ENCODE measurements at places on chromosomes 11 and 22.
A peak's percentile ranks its signal among the peaks of the same experiment; 100 is the strongest.

DNA sequence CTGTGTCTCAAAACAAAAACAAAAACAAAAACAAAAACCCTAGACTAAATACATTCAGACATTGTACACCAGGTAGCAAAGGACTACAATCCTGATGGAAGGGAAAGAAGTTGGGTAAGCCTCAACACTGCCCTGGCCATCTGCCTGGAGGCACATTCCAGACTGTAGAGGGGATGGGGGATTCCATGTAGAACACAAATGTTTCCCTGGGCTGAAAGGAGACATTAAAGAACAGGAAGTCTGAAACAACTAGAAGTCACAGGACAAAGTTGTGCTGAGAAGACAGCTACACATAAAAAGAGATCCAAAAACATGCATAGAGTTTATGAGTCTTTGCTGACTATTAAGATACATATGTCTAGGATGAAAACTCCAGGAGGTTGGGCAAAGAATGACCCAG lies 83.9 kb downstream of the RRAS2 start:
- no peak for DNase-seq

DNA sequence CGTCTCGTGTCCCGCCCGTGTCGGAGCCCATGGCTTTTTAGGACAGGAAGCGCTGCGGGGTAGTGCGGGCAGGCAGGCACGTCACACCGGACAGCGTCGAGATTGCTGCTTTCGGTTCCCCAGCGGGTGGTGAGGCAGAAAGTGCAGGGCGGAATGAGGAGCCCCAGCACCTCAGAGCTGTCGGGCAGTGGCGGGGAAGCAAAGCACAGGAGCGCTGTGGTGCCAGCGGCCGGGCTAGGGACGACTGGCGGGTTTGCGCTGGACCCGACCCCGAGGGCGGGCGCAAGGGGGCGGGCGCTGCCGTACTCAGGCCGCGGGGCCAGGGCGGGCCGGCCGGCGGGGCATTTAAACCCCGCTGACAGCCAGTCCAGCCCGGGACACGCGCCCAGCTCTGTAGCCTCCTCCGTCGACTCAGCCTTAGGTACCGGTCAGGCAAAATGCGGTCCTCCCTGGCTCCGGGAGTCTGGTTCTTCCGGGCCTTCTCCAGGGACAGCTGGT lies at the start of gene SLC37A2:
Gene SLC37A2, plus strand, starts transcription at position 375 of the 498 bp plus-strand sequence. Its CDS starts 63 bp downstream, at position 438.
- peak; percentile 67 for DNase-seq

GRCh38 chr22:17672417-17672991 lies 33.9 kb downstream of the BCL2L13 start:
- no peak for DNase-seq

DNA sequence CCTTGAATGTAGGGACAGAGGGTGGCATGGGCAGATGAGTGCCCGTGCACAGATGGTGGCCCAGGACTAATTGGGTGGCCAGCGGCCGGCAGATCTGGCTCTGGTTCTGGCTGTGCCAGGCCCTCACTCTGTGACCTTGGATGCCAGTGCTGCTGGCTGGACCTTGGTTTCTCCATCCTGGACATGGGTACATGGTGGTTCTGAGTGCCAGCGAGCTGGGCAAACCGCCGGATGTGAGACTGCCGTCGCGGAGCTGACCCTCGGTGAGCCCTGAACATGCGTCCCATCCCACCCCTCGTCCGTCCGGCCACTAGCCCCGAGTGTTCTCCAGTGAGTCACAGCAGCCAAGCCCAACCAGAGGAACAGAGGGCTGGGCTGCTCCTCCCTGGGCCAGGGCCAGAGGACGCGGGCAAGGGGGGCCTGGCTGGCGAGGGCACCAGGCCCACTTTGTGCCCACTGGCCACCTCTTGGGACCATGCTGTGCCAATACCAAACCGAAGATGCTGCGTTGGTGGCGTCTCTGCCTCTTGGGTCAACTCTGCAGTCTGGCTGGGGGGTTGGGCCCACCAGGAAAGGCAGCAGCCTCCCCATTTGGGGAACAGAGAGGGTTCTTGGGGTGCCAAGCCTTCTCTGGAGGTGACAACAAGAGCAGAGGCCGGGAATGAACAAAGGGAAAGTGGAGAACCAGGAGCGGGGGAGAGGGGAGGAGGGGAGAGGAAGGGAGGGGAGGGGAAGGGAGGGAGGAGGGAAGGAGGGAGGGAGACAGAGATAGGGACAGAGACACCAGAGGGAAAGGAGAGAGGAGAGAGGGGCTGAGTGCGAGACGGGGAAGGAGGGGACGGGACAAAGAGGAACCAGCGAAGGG lies 10.7 kb downstream of the LSP1 start:
- DNase-seq: peak; percentile 51

- no peak for DNase-seq
These were observed 47.5 kb upstream of the AQP11 start for GRCh38 chr11:77542296-77542695.

DNA sequence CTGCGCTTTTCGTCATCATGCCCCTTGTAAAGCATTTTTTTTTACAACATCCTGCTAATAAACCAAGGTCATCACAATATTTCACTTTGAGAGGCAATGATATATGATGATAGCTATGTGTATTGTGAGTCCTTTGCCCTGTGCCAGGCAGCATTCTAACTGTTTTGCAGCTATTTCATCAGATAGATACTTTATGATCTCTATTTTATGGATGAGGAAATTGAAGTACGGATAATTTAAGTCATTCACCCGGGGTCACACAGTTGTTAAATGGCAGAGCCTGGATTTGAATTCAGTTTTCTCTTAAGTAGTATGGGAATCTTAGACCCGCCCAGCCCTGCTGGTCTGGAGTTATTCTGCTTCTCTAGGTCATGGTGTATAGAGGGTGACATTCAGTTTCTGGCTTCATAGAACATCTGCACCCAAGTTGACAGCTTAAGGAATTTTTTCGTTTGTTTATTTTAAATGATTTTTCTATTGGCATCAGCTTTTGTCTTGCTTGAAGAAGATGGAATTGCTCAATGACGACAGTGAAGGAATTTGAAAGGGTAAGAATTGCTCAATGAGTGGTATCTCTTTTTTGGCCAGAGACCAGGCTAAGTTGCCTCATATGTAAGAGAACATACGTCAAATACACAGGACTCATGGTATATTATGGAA lies 926 bp downstream of the PRR5L start:
- DNase-seq: no peak

- DNase-seq: no peak
These were observed 66.9 kb downstream of the AMOTL1 start for GRCh38 chr11:94834911-94835593.

DNA sequence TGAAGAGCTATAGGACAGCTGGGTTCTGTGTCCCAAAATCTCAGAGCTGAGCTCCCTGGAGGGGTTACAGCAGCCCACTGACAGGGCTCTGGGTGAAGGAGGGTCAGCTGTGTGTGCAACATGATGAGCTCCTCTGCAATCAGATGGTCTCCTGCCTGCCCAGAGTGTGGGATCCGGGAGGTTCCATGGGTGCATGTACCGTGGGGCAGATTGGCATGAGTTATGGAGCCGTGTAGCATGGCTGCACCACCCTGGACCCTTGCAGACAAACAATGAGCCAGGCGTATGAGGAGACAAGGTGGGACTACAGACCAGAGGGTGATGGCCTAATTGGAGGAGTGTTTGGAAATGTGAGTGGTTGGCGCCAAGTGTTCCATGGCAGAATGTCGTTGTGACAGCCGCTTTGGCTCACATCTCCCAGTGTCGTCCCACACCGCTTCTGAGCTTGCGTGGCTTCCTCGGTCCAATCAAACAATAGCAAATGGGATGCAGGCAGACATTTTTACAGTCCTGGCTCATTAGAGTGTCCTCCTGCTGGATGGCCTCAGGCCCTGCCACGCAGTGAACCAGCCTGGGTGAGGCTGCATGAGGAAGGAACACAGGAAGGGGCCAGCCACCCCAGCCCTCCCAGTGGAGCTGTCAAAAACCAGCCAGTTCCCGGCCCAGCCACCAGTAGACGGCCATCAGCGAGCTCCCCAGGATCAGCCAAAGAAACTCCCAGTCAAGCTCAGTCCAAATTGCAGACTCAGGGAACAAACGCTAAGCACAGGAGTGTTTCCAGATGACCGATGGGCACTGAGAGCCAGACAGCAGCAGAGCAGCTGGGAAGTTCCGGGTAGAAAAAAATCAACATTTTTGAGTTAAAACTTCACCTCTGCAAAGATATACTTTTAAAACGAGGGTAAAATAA lies 1066.9 kb downstream of the BRD1 start:
- DNase-seq: peak; percentile 2

GRCh38 chr11:65945941-65946558 lies 770 bp downstream of the TSGA10IP start:
- DNase-seq: no peak

DNA sequence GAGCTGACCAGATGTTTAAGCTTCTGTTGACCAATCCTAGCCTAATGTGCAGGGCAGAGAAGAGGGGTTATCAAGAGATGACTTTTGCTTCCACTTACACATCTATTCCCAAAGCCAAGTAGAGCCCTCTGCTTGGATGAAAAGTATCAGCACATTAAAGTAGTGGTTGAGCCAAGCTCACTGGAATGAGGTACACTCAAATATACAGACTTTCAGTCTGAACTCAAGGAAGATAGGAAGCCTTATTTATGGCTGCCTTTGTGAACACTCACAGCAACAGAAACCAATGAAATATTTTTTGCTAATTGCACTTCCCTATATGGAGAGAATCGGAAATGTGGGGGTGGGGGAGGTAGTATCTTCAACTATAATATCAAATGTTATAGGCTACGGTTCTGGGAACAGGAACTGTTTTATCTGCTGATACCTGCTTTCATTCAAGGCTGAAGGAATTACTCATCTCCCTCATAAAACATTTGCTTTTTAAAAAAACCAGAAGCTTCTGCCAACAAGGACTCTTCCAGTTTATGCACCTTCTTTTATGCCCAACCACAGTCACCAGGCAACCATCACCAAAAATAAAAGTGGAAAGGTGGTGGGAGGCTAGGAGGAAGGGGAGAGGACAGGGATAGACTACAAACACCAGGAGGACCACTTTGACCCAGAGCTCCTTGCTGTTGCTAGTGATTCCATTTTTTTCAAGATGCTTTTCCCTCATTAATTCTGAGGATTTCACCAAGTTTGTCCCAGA lies 91.2 kb downstream of the CLPB start:
- DNase-seq: no peak

DNA sequence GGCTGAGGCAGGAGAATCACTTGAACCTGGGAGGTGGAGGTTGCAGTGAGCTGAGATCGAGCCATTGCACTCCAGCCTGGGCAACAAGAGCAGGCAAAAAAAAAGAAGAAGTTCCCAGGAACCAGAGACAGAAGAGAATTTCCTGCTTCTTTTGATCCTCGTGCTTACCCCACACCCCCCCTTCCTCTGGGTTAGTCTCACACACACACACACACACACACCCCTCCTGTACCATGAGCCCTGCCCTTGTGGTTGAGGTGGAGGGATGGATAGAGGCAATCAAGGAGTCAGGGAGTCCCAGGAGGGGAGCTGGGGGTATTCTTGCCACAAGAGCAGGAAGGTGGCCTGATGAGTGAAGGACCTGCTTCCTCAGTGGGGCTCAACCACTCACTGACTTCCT lies 4.1 kb upstream of the UBE2L6 start:
- DNase-seq: no peak

- no peak for DNase-seq
These were observed 7.5 kb downstream of the NEFH start for GRCh38 chr22:29487426-29487986.

DNA sequence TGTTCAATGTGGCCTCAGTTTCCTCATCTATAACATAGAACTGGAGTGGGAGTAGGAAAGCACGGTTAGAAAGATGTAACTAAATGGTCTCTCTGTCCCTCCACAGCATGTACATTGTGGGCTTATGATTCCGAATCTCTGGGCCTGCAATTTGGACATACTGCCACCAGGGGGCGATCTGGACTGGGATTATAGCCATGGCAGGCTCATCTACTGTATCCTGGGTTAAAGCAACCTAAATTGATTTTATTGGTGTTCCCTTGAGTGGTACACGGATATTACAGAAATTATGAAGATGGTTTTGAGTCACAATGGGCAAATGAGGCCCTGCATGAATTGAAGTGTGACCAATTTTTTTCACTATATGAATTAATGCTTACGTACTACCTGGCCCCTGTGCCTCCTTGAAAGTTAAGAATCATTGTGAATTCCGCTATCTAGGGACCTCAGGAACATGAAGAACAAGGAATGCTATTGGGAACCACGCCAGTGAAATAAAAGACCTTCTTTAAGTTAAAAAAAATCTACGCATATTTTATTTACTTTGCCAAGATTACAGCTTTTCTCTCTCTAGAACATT lies 32.9 kb downstream of the TST start:
- peak; percentile 25 for DNase-seq

- DNase-seq: no peak
These were observed 2.0 kb downstream of the PRCP start for GRCh38 chr11:82898241-82898640.

- DNase-seq: no peak
These were observed at the start of gene OR4A16 for GRCh38 chr11:55342901-55343300. Gene OR4A16, plus strand, starts transcription at chr11:55343201. Its CDS starts 0 bp downstream, at chr11:55343201.

DNA sequence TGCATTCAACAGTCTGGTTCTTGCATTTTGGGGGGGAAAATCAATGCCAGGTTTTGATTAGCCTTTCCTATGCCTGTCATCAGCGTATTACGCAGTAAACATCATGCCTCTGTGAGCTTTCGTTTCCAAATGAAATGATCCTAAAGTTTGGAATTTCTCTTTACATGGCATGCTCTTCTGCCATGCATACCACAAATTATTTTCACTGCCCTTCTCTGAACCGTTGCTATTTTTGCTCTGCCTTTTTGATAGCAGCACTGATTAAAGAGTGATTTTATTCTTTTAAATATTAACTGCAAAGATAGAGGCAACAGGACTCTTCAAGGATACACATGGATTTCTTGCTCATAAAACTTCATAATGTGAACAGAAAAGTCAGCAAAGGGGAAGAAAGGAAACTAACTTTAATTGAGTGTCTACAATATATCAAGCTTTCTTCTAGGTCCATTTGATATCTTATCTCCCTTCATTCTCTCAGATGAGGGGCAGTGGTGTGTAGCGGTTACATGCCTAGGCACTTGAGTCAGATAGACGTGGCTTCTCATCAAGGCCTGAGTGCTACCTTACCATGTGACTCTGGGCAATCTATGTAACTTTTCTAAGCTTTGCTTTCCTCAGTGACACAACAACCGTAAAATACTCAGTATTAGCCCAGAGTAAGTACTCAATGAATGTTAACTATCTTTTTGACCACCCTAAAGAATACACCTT lies 25.0 kb upstream of the FZD4 start:
- no peak for DNase-seq

DNA sequence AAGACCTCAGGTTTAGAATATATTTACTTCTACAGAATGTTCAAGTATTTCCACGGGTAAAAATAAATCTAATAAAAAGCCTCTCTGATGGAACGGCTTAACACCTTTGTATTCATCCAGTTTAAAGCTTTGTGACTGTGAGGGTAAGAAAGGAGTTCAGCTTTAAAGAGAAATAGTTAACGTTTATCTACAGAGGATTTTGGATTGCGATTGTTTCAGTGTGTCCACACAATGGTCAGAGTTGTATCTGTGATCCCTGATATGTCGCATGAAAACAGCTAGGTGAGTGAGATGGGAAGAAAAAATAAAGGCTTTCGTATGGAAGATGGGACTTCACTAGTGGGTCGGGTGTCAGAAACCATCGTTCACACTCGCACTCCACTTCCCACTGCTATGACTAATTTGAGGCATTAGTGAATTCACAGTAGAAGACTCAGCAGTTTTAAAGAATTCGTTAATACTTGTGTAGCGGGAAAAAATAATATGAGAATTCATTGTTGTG lies 1.6 kb downstream of the APLP2 start:
- no peak for DNase-seq

Data from endothelial cell (in vitro differentiated cells).